ENCODE measurements at places on chromosomes 1 and 21. TPM values are rescaled to one million over a fixed set of nuclear protein-coding genes. Genes with fewer than 3 reads are reported as not detected.

DNA sequence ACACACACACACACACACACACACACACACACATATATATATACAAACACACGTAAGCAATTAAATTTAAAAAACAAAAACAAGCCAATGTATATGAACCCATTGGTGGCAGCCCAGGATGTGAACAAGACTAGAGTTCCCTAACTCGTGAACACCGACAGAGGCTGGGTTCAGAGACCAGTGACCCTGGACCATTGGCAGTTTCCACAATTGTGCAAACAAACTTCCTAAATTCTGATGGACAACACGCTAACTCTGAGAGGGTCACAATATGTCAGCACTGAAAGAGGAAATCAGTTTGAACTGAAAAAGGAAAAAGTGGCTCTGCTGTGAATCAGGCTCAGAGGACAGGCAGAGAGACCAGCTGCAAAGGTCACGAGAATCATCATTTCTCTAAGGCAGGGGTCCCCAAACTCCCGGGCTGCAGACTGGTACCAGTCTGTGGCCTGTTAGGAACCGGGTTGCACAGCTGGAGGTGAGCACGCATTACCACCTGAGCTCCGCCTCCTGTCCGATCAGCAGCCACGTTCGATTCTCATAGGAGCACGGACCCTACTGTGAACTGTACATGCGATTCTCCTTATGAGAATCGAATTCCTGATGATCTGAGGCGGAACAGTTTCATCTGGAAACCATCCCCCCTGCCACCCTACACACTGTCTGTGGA, 50.5 kb upstream of the ERO1B start:
- no peak for DNase-seq
- H3K4me1 ChIP-seq, result no peaks in the 10 kb centered on the region
- no peak overlapping the region for H3K27ac ChIP-seq

DNA sequence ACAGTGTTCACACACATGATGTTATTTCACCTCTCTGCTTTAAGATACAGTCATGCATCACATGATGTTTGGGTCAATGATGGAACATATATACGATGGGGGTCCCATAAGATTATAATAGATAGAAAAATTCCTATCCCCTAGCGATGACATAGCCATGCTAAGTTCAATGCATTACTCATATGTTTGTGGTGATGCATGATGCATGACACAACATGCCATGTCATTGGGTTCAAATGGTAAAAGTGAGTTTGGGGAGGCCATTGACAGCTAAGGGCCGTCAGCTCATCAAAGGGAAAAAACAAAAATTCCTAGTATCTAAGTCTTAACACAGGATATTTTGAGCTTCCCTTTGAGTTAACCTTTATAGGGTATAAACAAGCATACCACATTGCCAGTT, 73.6 kb downstream of the ATP1A1 start:
- H3K4me3 ChIP-seq, result no peak overlapping the region
- DNase-seq, result no peak
- no peak overlapping the region for H3K27ac ChIP-seq
- H3K27me3 ChIP-seq, result no peaks in the 10 kb centered on the region
- no peaks in the 10 kb centered on the region for H3K4me1 ChIP-seq

- no peak overlapping the region for H3K4me3 ChIP-seq
- no peaks in the 10 kb centered on the region for H3K4me1 ChIP-seq
- H3K27ac ChIP-seq, result no peak overlapping the region
- H3K36me3 ChIP-seq, result no peaks in the 10 kb centered on the region
Measured at GRCh38 chr21:39525129-39525528, 73.4 kb downstream of the SH3BGR start.

DNA sequence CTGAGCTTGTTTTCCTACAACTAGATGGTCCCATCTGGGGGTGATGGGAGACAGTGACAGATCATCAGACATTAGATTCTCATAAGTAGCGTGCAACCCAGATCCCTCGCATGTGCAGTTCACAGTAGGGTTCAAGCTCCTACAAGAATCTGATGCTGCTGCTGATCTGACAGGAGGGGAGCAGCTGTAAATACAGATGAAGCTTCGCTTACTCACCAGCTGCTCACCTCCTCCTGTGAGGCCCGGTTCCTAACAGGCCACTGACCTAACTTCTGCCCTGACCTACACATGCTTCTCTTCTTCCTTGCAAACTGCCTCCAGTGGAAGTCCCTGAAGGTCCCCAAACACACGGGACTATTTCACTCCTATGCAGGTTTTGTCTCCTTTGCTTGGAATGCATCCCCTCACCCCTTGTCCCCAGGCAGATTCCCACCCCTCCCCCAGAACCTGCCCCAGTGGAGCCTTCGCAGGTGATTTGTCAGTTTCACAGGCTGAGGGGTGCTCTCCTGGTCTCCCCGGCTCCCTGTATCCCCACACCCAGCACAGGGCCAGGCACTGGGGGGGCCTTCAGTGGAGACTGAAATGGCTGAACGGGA, 5.7 kb upstream of the ZBTB48 start:
- H3K4me3 ChIP-seq, result no peak overlapping the region
- H3K27ac ChIP-seq, result no peak overlapping the region
- peaks cover 5% of the 10 kb centered on the region for H3K4me1 ChIP-seq
- H3K36me3 ChIP-seq, result no peaks in the 10 kb centered on the region

DNA sequence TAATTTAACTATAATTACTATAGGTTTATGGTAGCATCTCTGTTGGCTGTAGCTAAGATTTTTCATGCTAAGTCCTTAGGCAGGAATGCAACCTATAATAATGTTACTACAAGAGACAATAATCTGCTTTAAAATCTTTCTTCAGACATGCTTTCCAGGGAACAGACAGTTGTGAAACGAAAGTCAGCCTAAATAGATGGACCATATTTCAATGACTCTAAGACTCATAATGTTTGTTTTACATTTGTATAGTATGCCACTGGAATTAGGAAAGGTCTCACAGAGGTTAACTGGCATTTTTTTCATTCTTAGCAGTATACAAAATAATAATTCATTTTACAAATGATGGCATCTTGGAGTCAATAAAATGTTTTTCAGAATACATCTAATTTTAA, 8.1 kb downstream of the RERE start:
- DNase-seq, result no peak
- H3K4me3 ChIP-seq, result no peak overlapping the region
- H3K27me3 ChIP-seq, result no peaks in the 10 kb centered on the region
- H3K36me3 ChIP-seq, result no peaks in the 10 kb centered on the region
- no peaks in the 10 kb centered on the region for H3K4me1 ChIP-seq
- H3K27ac ChIP-seq, result no peak overlapping the region

The RAB25 gene
- 34.8 TPM for total RNA-seq

The AMY1B gene
- not detected for total RNA-seq

The CTSE gene
- total RNA-seq, result not detected

The MATN1 gene
- total RNA-seq, result 0.28 TPM

The DSCAM gene
- 0.15 TPM for total RNA-seq
